ENCODE measurements at places on chromosomes 11 and 22.

DNA sequence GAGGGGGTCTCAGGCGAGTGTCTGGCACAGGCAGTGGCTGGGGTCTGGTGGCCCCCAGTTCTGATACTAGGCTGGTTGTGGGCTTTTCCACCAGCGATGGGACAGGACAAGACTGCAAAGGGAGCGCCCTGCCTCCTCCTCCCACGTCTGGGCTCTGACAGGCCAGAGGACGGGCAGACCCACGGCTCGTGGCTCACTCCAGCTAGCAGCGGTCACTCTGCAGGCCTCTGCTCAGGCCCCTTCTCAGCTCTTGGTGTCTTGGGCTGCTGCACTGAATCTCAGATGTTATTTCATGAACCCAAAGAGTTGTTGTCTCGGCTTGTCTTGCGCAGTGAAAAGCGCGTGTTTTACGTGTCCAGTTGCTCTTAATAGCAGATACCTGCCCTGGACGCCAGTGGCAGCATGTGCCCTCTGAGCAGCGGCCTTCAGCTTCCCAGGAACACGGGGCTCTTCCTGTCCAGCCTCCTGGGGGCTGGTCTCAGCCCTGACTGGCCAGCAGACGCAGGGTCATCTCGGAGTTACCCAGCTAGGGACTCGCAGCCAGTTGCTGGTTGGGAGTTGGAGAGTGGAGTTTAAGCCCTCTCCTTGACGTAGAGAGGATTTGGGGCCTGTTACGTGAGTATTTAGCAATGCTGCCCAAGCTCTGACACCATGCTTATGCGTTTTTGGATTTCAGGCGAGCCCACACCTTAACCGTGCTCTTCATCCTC lies 9.6 kb downstream of the PTDSS2 start:
- DNase-seq: no peak

DNA sequence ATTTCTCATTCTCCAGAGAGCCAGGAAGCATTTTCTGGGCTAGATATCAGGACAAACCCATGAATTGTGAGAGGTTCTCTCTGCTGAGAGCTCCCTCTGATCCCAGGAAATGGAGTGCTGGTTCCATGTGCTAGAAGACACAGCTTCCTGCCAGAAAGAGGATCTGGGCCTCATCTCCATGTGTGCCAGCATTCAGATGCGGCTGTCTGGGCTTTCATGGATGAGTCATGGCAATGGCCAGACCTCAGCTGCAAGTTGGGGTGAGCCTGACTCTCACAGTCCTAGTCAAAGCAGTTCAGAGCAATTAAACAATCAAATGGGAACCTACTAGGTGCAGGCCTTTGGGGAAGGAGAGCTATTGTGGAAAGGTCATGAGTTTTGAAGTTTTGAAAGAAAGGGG lies 82.3 kb upstream of the EED start:
- no peak for DNase-seq

DNA sequence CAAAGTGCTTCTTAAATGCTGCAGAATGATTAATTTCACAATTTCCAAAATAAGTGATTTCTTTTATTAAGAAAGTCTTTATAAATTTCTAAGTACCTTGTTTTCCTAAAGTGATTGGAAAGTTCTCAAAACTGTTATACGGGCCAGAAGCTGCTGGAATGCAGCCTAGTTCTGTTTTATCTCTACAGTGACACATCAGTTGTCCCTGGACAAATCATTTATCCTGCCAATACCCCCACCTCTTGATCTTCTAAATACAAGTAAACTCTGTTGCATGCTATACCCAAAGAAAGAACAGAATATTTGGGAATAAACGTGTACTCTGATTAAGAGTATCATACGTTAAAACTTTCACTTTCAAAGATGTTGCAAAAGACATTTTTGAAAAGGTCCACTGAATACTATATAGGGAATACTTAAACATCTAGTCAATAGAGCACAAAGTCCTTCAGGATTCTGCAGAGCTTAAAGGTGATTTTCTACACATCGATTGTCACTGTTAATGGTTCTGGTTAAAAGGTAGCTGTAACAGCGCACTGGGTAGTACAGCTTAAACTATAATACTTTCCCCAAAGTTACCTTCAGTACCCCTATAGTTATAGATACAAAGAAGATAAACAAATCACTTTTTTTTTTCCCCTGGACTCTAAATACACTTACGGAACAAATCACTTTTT lies 92.1 kb upstream of the APOA1 start:
- no peak for DNase-seq

GRCh38 chr22:29954203-29954855 lies 71.4 kb downstream of the MTMR3 start:
- DNase-seq: no peak

GRCh38 chr11:65503368-65503948 lies 4.6 kb downstream of the MALAT1 start:
- DNase-seq: no peak

GRCh38 chr11:90364527-90364926 lies 141.7 kb upstream of the CHORDC1 start:
- DNase-seq: no peak

DNA sequence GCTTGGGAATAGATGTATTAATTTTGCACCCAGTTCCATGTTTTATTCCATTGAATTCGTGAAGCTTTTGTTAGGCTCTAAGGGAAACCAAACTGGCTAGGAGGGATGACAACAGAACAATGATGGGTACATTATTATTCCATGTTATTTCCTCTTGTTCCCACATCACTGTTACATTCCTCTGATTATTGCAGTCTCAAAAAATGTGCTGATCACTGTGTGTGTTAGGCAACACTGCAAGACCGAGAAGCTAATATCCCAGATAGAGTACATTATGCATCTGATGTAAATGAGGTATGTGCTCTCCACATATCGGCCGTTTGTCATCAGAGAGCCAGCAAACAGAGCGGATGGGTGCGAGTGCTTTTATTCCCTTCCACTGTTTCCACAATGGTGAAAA lies 327.9 kb downstream of the SOX6 start:
- no peak for DNase-seq

GRCh38 chr11:119843877-119844276 lies 114.9 kb upstream of the NECTIN1 start:
- no peak for DNase-seq

DNA sequence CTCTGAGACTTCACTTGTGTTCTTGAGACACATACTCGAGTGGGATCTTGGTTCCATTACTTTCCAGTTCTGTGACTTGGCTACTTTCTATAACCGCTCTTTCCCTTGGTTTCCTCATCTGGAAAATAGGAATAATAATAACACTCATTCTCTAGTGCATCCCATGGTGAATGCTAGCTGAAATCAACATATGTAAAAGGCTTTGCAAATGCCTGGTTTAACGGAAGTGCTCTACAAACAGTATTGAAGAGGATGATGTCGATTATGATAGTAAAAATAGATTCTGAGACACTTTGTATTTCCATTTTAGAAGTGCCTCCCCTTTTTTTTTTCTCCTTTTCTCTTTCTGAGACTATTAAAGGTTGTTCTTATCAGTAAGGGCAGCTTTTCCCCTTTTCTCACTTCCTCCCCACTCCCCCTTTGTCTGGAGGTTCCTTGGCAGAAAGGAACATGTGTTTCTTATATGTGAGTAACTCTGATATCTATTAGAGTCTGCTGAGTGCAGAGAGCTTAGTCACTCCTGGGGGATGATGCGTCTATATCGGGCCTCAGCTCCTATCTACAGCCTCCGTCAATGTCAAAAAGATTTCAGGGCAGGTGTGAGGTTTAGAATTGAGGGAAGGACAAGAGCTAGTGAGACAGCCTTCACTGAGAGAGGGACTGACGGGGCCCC lies 489.3 kb downstream of the NTM start:
- no peak for DNase-seq

- DNase-seq: no peak
Measured at GRCh38 chr22:20450551-20450906, 12.9 kb upstream of the SCARF2 start.

DNA sequence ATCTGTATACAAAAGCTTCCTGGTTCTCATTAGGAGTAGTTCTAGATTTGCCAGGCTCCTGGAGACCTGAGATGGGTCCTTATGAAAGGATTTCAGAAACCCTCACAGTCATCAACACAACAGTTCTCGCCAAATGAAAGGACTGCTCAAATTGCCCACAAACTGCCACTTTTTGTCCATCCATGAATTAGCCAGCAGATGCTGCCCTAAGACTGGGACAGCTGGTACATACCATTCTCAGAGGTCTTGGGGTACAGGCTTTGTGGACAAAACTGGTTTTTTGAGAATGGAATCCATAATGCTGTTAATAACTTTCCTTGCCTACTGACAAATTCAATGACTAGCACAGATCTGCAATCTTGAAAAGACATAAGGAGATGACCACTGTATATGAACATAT lies 23.4 kb upstream of the BDNF start:
- no peak for DNase-seq

DNA sequence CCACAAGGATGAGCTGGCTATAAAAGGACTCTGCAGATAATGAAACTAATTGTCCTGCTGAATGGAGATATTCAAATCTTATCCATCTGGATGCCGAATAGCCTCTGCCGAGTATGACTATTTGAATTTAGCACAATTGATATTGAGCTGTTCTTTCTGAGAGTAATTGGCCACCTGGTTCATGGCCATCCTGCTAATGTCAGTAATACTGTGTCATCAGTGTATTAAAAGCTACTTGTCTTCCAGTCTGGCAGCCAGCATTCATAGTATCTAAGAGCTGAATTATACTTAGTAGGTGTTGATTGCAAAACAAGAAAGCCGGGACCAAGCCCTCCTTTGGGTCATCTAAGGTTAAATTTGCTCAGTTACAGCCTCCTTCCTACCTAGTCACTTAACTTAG lies 310.7 kb upstream of the NCAM1 start:
- no peak for DNase-seq

DNA sequence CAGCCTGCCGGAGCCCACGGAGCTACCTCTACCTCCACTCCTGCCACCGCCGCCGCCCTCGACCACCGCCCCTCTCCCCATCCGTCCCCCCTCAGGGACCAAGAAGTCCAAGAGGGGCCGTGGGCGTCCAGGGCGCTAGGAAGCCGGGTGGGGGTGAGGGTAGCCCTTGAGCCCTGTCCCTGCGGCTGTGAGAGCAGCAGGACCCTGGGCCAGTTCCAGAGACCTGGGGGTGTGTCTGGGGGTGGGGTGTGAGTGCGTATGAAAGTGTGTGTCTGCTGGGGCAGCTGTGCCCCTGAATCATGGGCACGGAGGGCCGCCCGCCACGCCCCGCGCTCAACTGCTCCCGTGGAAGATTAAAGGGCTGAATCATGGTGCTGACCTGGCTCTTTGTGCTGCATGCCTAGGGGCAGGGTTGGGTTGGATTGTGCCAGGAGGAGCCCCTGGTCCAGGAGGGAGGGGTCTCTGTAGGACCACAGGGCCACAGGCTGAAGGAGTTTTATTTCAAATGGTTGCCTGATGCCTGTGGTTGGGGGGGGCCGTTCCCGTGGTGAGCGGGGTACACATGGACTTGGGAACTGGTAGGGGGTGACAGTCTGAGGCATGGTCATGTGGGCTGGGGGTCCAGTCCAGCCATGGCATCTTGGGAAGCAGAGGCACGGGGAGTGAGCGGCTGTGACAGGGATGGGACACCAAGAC lies 2.3 kb downstream of the PTPRCAP start:
- no peak for DNase-seq

DNA sequence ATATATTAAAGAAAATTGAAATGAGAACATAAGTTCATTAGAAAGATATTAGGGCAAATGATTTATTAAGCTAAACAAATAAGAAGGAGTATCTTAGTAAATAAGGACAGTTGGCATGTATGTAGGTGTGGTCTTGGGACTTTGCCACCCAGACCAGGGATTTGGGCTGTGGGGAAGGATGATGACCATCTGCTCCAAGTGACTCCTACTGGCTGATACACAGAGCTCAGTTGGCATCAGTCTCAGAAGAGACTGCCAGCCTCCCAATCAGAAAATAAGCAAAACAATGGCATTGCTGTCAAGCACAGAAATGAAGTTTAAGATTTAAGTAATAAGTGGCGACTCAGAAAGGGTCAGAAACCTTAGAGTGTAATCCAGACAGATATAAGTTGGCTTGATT lies 49.5 kb downstream of the PAX6 start:
- DNase-seq: no peak

DNA sequence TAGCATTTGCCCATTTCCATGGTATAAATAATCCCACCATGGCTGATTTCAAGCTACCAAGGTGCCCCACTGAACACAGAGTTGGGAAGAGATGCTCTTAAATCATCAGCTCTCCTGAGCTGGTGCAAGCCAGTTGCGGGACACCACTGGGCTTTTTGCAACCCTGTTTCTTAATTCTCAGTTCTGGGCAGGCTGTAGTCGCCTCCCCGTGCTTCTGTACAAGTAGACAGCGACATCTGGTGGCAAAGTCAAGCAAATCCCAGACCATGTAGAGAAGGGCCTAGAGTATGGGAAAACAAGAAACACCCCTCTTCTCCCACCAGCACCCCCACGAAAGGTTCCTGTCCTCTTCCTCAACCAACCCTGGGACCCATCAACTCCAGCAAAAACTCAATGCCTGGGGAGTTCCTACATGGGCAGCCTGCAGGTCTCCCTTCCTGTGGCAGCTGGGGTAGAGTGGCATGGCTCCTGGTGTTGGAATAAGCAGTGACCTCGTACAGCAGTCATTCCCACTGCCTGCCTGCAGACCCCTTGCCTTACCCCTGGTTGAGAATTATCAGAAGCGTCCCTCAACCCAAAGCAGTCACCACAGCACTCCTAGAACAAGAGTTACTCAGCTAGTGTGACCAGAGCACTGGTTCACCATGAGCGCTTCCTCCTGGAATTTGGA lies 68.4 kb downstream of the IGLL5 start:
- peak; percentile 75 for DNase-seq

GRCh38 chr11:88284336-88285050 lies 53.0 kb downstream of the CTSC start:
- no peak for DNase-seq

GRCh38 chr11:66600631-66601233 lies 7.7 kb downstream of the CCS start:
- no peak for DNase-seq

- peak; percentile 38 for DNase-seq
Measured at GRCh38 chr11:12888525-12889158, 120.5 kb upstream of the RASSF10 start.

DNA sequence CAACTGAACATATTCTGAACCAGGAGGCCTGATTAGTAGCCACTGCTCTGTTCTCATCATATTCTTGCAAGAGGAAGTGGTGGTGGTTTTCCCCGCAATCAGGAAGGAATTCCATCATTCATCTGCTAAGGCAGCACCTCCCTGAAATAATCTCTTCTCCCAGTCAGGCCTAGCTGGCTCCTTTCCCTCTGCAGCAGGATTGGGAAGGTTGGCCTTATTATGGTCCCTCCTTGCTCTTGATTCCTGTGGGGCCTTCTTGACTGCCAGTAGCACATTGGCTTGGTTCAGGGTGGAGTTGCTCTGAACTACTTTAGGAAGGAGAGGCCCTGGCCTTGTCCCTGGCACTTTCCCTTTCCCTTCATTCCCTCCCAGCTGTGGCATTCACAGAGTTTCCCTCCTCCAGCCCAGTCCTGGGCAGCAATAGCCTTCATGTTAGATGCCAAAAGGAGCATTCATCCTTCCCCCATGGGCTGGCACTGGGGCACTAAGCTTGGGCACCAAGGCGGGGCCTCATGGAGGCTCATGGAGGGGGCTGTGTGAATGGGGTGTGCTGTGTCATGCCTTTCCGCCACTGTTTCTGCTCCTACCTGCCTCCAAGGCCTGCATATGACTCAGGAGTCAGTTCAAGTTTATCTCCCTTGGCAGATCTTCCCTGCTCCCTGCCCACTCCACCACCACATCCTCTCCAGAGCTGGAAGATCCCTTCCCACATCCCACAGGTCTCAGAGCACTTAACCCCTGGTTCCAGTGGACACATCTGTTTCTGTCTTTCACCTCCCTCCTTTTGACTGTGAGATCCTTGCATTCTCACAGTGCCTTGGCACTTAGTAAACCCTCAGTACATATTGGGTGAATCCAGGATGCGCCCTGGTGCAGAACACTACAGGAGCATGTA lies 27.6 kb upstream of the CD44 start:
- no peak for DNase-seq
